Thoracic aorta (tissue), 2 donors: ENCODE measurements at places on chromosomes 3 and 15. TPM values are rescaled to one million over a fixed set of nuclear protein-coding genes. Genes with fewer than 3 reads are reported as not detected.

DNA sequence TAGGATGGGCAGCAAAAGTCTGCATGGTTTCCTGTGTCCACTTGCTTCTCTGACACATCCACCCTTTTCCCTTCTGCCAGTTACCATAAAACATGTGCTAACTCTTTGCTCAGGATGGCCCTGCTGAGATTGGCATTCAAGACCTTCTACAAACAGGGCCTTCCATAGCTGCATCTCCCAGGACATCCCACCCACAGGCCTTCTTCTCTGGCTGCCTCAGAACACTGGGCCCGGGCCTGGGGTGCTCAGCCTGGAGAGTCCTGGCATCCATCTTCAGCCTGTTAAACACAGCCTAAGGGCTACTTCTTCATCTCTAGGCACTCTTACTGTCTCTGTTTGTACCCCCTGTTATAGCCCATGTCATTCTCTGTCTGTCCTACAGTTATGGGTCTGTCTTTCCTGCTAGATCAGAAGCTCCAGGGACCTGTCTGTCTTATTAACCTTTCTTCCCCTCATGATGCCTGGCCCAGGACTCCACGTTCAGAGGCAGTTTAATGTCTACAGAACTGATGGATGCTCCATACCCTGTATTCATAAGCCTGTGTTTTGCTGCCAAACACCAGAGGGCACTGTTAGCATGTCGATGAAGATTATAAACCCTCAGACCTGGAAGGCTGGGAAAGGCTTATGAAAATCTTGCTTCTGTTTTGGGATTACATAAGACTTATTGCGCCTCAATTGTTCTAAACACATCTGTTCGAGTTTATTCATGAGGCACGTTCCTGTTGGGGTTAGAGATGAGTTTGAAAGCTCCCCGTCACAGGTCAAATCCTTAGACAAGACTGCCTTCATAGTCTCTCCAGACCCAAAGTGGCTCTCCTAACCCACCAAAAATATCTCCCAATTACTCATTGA, 16.5 kb downstream of the SEMA3G start:
- DNase-seq, result no peak

DNA sequence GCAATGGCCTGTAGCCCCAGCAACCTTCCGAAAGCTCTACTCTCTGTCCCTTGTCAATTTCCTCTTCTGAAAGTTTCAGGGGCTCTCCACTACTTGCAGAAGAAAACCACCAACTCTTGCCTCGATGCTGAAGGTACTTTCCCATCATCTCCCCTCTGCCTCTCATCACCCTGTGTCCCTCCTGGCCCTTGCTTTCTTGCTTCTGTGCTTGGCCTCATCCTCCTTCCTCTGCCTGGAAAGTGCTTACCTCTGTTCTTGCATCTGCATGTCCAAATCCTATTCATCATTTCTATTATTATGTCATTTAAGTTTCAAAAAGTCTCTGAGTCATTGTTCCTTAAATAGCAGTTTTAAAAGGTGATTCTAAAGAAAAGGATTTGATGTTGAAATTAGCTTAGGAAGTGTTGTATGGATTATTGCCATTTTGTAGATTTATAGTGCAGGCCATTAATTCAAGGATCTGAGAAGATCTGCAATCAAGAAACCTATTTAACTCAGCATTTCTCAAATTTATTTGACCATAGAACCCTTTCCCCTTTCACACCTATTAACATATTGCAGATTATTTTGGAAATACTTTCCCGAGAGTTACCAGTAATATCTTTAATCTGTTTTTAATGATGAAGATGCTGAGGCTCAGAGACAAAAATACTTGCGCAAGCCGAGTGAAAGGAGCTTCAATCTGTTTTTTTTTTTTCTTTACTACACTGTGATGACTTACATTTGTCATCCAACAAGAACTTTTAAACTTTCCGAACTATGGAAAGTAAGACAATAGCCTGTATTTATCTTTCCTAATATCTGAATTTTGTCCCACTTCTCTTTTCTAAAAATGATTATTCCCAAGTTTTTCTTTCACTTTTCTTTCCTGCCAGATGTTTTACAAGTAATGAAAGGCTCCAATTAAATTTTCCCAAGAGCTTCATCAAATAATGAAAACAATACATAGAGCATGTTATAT, 22.3 kb upstream of the CFAP161 start:
- DNase-seq, result no peak

DNA sequence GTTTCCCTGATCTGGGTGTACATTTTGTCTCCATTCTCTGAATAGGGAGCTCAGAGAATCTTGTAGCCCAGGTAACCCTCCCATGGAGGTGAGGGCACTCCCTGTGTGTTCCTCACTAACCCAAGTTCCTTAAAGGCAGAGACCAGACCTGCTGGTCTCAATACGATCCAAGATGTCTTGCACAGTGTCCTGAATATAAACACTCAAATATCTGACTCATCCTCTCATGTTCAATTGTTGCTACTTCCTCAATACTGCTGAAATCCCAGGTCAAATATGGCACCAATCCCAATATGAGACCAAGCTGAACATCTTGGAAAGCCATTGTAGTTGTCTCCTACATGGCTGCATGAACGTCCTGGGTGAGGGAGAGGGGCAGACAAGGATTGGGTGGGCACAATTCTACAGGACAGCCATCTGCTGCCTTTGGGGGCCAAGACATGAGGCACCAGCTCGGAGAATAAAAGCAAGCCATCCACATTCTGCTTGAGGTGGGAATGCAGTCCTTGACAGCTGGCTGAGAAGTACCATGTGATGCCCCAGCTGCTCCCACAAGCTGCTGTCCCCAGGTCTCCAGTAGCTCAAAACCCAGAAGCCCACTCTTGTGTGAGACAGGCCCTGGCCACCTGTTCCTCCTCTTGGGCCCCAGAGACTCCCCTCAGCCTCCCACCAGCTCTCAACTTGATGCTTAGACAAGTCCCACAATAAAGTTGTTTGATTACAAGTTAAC, 18.2 kb downstream of the TBC1D2B start:
- DNase-seq, result no peak

DNA sequence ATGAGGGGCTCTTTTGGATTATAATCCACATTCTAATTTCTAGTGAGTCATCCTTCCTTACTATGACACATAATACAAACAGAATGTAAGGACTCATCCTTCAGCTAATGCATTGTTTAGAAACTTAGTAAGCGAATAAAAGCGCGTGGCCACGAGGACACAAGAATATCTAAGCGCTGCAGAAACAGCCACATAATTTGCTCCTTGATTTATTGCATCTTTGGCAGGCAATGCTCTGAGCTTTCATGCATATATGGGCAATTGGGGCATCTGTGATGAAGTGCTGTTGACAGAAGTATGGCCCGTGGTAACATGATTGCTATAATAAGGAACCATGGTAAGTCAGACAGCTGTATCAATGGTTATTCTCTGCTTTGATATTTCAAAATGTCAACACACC, 191.3 kb upstream of the ZNF385D start:
- DNase-seq, result no peak

GRCh38 chr3:78878789-78879188, 889.0 kb downstream of the ROBO1 start:
- DNase-seq, result no peak

- peak; percentile 88 for DNase-seq
Measured at GRCh38 chr15:66702035-66702786, at the start of gene SMAD6. SMAD6 (plus strand) TSS chr15:66702236; CDS start chr15:66703259, 1,023 bp downstream.

GRCh38 chr3:2635511-2635910, 474.7 kb downstream of the IL5RA start:
- DNase-seq, result no peak

DNA sequence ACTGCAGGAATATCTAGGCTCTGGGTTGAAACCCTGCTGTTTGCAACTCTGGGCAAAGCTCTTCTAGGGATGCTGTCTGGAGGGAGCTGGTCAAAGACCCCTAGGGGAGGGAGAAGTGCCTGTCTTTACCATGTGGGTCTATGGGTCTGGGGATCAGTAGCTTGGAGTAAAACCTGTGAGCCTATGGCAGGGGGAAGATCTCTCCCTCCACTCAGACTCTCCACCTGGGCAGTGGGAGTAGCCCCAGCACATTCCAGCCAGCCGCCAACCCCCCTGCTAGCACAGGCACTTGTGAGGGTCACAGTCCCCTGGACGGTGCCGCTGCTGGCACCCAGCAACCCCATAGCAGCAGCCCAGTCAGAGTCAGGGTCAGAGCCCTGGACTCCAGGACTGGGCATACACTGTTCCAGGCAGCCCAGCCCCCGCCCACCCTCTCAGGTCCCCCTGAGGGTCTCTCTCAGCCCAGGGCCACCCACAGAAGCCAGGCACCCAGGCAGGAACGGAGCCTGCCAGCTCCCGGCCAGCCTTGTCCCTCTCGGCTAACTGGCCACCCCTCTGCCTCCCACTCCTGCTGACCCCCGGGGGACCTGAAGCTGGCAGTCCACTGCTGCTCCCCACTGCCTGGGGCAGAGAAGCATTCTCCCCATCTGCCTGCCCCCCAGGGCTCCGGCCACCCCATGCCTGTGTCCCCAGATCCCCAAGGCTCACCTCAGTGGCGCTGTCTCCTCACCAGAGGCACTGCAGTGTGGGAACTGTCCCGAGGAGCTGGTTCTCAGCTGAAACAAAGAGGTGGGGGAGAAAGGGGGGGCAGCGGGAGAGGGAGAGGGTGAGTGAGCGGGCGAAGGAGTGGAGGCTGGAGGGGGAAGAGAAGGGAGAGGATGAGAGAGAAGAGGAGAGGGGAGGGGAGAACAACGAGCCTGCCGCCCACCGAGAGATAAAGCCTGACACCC, 10.8 kb downstream of the GLYCTK start:
- DNase-seq, result no peak

DNA sequence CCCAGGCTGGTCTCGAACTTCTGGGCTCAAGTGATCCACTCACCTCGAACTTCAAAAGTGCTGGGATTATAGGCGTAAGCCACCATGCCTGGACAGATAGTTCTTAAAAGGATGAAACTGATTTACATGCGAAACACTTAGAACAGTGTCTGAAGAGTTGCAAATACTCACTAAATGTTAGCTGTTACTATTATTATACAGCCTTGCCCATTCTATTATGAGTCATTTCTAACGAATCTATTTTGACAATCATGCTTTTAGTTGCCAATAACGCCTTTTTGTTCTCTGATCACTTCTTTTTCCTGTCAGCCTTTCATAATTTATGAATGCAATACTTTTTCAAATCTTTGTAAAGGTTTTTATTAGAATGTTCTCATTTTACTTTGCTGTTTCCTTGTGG, 112.7 kb downstream of the SNRK start:
- DNase-seq, result no peak

- no peak for DNase-seq
Measured at GRCh38 chr3:152100491-152101132, 168.1 kb upstream of the MBNL1 start.

DNA sequence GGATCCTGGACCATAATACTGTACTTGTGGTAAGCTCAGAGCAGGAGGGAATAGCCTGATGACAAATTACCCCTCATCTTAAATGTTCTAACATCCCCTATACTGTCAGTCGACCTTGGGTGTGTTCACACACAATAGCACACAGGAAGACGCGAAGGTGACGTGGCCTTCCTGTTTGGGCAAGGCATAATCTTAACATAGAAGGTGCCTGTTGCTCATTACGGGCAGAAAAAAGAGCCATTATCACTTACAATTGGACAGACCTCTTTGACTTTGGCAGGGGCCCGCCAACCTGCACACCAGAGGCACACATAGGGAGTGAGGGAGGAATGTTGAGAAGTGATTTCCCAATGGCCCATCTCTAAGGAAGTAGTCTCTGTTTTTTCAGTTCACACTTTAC, 144.2 kb downstream of the ANO10 start:
- DNase-seq, result no peak

- DNase-seq, result no peak
Measured at GRCh38 chr3:149796026-149796425, 3.7 kb upstream of the ANKUB1 start.

- DNase-seq, result no peak
Measured at GRCh38 chr3:141537856-141538255, 51.0 kb downstream of the RASA2 start.

DNA sequence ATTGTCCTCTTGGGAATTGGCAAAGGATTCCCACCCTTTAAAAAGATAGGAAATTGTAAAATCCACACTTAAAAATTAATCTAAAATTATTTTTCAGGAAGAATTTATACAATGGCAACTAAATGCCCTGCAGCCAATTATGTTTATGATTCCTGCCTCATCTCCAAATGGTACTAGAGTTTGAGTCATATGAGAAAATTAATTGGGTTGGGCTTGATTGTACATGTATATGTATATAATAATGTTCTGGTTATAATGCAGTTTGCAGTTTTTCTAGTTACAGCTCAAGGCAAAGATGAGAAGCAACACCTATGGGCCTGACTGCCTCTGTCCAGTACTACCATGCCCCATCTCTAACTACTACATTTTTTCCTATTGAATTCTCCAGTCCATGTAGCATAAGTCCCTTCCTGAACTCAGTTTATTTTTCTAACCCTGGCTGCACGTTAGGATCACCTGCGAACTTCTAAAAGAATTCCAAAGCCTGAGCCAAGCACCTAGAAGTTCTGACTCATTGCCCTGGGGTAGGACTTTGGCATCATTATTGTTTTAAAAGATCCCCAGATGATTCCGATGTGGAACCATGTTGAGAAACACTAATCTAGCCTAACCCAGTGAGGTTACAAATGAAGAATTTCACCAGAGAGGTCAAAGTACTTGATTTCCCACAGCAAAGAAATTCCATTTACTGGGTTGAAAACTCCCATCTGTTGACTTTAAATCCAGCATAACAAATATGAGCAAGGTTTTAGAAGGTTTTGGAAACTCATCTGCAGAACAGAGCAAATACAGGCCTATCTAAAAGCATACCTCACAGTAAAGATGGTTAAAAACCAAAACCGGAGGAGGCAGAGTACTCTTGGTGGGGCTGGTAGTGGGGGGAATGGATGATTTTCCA, 19.4 kb downstream of the TGFBR2 start:
- no peak for DNase-seq

GRCh38 chr3:141243271-141243707, 11.7 kb downstream of the PXYLP1 start:
- no peak for DNase-seq

- DNase-seq, result no peak
Measured at GRCh38 chr3:172816281-172816680, 65.8 kb downstream of the ECT2 start.

DNA sequence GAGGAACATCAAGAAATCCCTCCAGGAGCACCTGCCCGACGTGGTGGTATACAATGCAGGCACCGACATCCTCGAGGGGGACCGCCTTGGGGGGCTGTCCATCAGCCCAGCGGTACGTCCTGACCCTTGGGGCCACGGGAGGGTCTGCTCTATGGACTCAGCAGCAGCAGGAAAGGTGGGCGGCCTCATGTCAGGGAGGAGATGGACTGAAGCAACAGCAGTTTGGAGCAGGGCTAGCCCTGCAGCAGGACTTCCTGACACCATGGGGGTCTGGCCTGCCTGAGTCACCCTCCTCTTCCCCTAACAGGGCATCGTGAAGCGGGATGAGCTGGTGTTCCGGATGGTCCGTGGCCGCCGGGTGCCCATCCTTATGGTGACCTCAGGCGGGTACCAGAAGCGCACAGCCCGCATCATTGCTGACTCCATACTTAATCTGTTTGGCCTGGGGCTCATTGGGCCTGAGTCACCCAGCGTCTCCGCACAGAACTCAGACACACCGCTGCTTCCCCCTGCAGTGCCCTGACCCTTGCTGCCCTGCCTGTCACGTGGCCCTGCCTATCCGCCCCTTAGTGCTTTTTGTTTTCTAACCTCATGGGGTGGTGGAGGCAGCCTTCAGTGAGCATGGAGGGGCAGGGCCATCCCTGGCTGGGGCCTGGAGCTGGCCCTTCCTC, 24.2 kb downstream of the HDAC11 start:
- DNase-seq, result no peak

The CP gene
- total RNA-seq, result 58.1 TPM

The NDUFB5 gene
- 47.1 TPM for total RNA-seq

The TMC3 gene
- total RNA-seq, result 0.54 TPM

The BMF gene
- 13.1 TPM for total RNA-seq

The RASL12 gene
- 324 TPM for total RNA-seq

The DYNLT2B gene
- 4.0 TPM for total RNA-seq

The PTH1R gene
- total RNA-seq, result 8.9 TPM

The AHSG gene
- total RNA-seq, result not detected

The SPINK8 gene
- total RNA-seq, result not detected

The HYAL3 gene
- total RNA-seq, result 0.35 TPM
